ENCODE measurements at places on chromosomes 3 and 15.

DNA sequence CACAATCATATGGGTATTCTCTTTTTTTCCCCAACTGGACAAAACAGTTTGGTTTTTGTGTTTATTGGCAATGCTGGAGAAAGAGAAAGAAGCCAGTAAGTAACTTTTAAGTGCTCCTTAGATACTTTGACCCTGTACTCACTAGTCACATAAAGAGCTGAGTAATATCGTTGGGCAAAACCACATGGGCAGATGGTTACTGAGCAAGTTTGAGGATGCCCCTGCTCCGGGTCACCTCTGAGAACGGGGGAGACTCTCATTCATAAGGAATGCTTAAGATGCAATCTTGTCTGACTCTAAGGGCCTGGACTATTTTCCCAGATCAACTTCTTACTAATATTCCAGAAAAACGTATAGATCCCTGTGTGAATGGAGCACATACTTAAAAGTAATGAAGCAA is 106.4 kb upstream of the SLC2A2 start:
- DNase-seq, result no peak

GRCh38 chr15:42171122-42171521 is 14.7 kb upstream of the PLA2G4F start:
- no peak for DNase-seq

DNA sequence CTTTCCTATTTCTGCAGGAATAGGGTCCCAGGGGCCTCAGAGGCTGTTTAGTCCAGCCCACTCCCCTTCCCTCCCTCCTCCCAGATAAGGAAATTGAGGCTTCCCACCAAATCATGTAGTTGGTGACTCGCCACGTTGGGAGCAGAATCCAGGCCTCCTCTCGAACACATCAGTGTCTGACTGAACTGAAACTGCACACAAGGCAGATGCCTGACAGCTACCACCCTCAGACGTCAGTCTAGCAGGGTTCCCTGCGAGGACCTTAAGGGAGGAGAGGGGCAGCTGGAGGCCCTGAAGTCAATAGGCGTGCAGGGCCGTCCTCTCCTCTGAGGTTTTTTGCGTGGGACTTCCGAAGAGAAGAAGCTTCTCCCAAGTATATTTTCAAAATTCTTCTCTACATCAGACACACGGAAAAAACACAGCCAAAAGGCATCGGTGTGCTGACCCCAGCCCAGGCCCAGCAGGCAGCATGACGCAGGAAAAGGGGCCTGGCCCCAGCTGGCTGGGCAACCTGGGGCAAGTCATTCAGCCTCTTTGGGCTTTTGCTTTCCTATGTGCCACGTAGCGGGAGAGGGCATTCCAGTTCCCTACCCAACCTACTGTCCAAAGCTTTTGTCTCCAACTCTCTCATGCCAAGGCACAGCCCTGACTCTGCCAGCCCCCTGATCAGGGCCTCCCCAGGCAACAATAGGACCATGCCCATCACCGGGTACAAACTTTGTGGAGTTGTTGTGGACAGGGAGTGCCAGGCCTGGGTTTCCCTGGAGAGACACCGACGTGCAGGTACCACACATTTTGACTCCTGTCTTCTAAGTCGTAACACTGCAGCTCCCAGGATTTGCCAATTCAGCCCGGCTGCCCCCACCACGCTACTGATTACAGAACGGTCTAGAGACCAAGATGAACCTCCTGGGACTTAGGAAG is 283.1 kb downstream of the XXYLT1 start:
- DNase-seq, result no peak

- DNase-seq, result no peak
Observed at GRCh38 chr15:25248583-25249235, 190.1 kb downstream of the UBE3A start.

- DNase-seq, result peak; percentile 53
Observed at GRCh38 chr3:44923632-44924456, 49.4 kb downstream of the TGM4 start.

DNA sequence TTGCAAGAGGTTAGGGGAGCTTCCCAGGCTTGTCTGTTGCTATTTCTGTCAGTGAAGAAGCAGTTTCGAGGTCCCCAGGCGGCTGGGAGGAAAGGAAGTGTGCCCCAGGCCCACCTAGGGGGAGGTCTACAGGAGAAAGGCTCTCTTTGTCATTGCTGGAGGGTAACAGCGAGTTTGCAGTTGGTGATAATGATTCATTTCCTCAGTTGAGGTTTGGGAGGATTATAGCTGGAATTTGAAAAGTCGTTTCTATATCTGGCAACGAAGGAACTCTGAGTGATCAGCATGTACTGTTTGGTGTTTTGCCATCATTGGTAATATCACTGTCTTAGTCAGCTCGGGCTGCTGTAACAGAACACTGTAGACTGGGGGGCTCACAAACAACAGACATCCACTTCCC is 65.5 kb upstream of the UBE3A start:
- no peak for DNase-seq

GRCh38 chr3:33004205-33004604 is 52.8 kb downstream of the CCR4 start:
- no peak for DNase-seq

GRCh38 chr3:139111392-139112229 is 66.9 kb upstream of the PRR23C start:
- DNase-seq, result peak; percentile 52

- DNase-seq, result no peak
Observed at GRCh38 chr3:112931736-112932521, 43.0 kb downstream of the CD200R1 start.

- DNase-seq, result no peak
Observed at GRCh38 chr3:167066977-167067786, 312.9 kb downstream of the ZBBX start.

- no peak for DNase-seq
Observed at GRCh38 chr3:38519651-38520050, 23.5 kb downstream of the EXOG start.

DNA sequence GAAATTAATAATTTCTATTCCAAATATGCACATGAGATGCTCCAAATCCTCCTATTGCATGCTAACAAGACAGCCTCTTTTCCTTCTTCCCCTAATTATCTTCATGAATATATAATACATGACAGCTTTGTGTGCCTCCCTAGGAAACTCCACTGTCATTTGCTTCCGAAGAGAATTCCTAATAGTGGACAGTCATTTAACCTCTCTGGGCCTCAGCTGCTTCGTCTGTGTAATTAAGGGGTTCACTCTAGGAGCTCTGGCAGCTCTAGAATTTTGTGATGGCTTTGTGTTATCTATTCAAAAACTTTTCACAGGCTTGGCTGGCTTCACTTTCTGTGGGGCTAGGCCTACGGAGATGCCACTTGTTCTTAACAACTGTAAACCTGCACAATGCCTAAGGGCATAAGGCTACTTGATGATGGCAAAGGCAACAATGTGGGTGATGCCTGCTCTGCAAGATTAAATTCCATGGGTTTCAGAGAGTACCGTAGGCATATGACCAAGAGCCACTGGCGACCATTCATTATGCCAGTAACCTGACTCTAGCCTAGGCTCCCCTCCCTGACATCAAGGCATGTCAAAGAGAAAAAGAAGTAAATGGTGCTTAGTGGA is 333.8 kb upstream of the UMPS start:
- no peak for DNase-seq

- DNase-seq, result no peak
Observed at GRCh38 chr15:88882785-88883184, 12.6 kb downstream of the HAPLN3 start.

- peak; percentile 56 for DNase-seq
Observed at GRCh38 chr3:79983118-79983517, 215.3 kb upstream of the ROBO1 start.

GRCh38 chr3:46934498-46935167 is 41.9 kb downstream of the CCDC12 start:
- DNase-seq, result no peak
